CD14-positive monocyte (primary cell): ENCODE measurements at places on chromosomes 4 and X.
A peak's percentile ranks its signal among the peaks of the same experiment; 100 is the strongest.

DNA sequence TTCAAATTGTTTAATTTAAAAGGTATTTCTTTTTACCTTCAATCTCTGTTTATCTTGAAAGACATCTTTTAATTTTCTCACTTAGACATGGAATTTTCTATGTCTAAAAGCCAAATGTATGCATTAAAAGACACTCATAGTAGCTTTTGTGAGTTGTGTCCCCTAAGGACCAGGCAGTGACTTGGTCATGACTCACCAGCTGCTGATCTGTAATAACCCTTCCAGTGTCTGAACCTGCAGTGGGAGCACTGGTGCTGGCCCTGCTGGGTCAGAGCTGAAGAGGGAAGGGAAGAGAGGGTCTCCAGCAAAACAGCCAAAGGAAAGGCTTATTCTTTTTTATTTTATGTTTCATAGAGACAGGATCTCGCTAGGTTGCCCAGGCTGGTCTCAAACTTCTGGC lies 31.1 kb upstream of the SH3D19 start:
- no peak overlapping the region for H3K4me3 ChIP-seq
- no peak overlapping the region for H3K27ac ChIP-seq
- H3K27me3 ChIP-seq: no peaks in the 10 kb centered on the region
- H3K36me3 ChIP-seq: no peaks in the 10 kb centered on the region

GRCh38 chr4:40270609-40271008 lies 64.5 kb upstream of the CHRNA9 start:
- H3K4me1 ChIP-seq: no peaks in the 10 kb centered on the region
- H3K4me3 ChIP-seq: no peak overlapping the region
- no peaks in the 10 kb centered on the region for H3K27me3 ChIP-seq
- DNase-seq: no peak
- no peak overlapping the region for H3K27ac ChIP-seq

DNA sequence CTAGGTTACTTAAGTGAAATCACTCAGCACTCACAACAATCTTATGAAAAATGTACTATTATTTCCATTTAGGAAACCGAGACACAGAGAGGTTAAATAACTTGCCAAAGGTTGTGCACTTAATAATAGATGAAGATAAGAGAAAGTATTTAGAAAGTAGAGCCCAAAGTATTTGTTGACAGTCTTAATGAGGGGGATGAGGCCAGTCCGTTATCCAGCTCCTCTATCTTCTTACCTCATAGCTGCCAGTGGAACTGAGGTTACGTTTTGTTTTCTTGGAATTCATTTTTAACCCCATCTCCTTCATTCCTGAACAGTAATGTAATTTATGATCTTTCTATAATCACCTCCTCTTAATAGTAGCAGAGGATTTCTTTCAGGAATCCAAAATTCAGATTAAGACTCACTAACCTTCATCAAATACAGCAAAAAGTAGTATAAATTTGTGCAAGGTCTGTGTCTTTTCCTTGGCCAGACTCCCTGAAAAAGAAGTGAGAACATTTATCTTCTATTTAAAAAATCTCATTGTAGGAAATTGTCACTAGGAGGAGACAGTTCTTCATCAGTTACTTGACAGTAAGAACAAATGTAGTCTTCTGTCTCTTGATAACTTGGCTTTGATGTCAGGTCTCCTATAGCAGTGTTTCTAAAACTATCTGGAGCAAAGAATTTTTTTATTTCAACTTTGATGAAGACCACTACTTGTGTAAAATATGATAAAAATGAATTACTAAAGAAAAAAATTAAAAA lies 35.5 kb downstream of the F8 start:
- DNase-seq: no peak
- no peaks in the 10 kb centered on the region for H3K27me3 ChIP-seq
- H3K36me3 ChIP-seq: no peaks in the 10 kb centered on the region
- no peaks in the 10 kb centered on the region for H3K4me1 ChIP-seq
- H3K4me3 ChIP-seq: no peak overlapping the region
- no peak overlapping the region for H3K27ac ChIP-seq

- peak; percentile 11 for DNase-seq
- H3K27me3 ChIP-seq: no peaks in the 10 kb centered on the region
- no peaks in the 10 kb centered on the region for H3K36me3 ChIP-seq
Measured at GRCh38 chr4:103934178-103934789, 214.5 kb upstream of the TACR3 start.

GRCh38 chrX:111254896-111255693 lies 15.2 kb downstream of the CAPN6 start:
- DNase-seq: no peak
- no peaks in the 10 kb centered on the region for H3K4me1 ChIP-seq
- H3K36me3 ChIP-seq: no peaks in the 10 kb centered on the region
- H3K27me3 ChIP-seq: no peaks in the 10 kb centered on the region
- H3K4me3 ChIP-seq: no peak overlapping the region

- no peak overlapping the region for H3K4me3 ChIP-seq
- peaks cover 91% of the 10 kb centered on the region for H3K36me3 ChIP-seq
- H3K27me3 ChIP-seq: no peaks in the 10 kb centered on the region
- H3K4me1 ChIP-seq: peaks cover 9% of the 10 kb centered on the region
- no peak overlapping the region for H3K27ac ChIP-seq
- DNase-seq: no peak
Measured at GRCh38 chr4:159337041-159337440, 234.2 kb downstream of the RAPGEF2 start.

DNA sequence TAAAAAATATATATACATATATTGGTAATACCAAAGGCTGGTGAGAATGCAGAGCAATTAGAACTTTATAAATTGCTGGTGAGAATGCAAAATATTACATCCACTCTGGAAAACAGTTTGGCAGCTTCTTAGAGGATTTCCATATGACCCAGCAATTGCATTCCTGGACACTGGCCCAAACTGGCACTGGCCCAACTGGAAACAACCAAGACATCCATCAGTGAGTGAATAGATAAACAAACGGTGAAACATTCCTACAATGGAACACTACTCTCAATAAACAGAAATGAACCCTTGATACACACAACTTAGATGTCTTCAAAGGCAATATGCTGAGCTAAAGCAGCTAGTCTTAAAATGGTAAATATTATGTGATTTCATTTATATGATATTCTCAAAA lies 524.2 kb downstream of the IQCM start:
- H3K27me3 ChIP-seq: no peaks in the 10 kb centered on the region
- no peak overlapping the region for H3K27ac ChIP-seq
- no peak overlapping the region for H3K4me3 ChIP-seq
- DNase-seq: no peak
- no peaks in the 10 kb centered on the region for H3K4me1 ChIP-seq

DNA sequence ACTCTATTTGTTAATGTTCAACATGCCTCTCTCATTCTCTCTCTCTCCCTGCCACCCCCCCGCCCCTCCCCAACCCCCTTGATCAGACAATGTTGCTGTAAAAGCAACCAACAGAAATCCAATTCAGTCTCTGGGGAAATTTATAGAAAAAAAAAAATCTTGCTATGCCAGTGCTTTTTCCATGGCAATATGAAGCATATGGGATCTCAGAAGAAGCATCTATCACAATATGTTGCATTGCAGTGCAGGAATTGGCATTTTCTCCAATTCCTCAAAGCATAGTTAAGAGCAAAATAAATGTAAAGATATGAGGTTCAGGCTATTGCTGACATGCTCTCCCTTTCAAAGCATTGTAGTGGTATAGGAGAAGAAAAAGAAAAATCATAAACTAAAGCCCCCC lies 90.9 kb upstream of the LDB2 start:
- no peaks in the 10 kb centered on the region for H3K36me3 ChIP-seq
- H3K4me3 ChIP-seq: no peak overlapping the region
- DNase-seq: no peak
- no peaks in the 10 kb centered on the region for H3K4me1 ChIP-seq
- H3K27ac ChIP-seq: no peak overlapping the region

DNA sequence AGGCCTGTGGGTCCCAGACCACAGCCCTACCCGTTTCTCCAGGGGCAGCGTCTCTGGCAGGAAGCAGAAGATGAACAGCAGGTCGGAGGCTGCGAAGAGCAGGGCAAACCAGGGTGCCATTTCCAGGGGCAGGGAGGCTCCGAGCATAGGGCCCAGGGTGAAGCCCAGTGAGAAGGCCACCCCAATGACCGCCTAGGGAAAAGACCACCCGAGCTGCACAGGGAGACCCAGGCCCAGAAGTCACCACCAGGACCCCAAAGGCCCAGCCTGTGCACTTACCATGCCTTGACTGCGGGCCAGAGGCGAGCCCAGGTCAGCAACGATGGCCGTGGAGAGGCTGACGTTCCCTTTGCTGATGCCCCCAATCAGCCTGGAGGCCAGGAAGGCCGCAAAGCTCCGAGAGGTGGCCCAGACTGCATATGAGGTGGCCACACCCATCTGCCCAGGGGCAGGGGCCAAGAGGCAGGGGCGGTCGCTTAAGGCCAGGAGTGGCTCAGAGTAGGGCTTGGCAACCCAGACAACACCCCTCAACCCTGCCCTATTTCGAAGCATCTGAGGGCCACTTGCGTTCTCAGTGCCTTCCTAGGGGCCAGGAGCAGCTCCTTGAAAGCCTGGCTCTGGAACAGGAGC lies 30.8 kb downstream of the NOP14 start:
- DNase-seq: no peak
- H3K27ac ChIP-seq: peak overlapping the region; percentile 85
- H3K36me3 ChIP-seq: peaks cover 49% of the 10 kb centered on the region
- no peaks in the 10 kb centered on the region for H3K27me3 ChIP-seq
- H3K4me3 ChIP-seq: peak overlapping the region; percentile 69
- H3K4me1 ChIP-seq: peaks cover 46% of the 10 kb centered on the region

GRCh38 chr4:1515763-1516162 lies 109.5 kb upstream of the NKX1-1 start:
- no peak overlapping the region for H3K27ac ChIP-seq
- H3K27me3 ChIP-seq: peaks cover 11% of the 10 kb centered on the region
